ENCODE measurements at places on chromosomes 11 and 22.

DNA sequence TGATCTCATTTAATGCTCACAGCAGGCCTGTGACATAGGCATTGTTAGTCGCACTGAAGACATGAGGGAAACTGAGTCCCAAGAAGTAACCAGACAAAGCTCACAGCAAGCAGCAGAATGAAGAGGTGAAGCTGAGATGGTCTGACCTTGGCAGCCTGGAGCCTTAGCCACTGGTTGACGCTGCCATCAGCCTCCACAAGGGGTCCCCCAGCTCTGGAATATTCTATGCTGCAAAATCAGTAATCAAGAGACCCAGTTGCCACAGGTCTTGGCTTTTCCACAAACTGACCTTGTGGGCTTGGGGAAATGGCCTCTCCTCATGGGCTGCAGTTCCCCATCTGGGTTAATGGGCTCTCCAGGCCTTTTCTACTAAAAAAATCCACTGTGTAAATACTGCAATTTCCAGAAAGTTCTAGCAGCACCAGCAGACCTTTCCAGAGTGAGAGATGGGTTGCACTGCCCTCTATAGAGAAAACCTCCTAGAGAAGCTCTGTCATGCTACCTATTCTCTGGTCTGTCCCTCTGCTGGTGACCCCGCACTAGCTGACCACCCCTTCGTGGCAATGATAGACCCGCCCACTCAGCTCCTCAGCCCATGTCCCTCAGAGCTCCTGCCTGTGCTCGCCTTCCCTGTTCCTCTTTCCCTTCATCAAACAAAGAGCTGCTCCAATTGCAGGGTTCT is 22.6 kb upstream of the ISX start:
- no peak for DNase-seq

DNA sequence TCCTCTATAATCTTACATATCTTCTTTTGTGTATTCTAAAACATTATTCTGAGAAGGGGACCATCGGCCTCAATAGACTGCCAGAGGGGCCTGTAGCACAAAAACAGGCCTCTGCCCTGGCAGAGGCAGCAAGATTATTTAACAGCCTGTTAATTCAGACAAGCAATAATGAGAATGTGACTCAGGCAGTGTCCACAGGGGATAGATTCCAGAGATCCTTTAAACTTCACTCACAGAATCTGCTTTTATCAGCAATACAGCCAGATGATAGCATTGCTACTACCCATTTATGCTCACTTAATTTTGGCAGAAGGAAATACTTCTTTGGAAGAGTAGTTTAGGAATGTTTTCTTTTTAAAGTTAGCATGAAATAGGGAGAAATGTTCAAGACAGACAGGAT is 44.9 kb downstream of the AAMDC start:
- no peak for DNase-seq

- no peak for DNase-seq
These were observed 849.1 kb upstream of the API5 start for GRCh38 chr11:42462558-42463310.

DNA sequence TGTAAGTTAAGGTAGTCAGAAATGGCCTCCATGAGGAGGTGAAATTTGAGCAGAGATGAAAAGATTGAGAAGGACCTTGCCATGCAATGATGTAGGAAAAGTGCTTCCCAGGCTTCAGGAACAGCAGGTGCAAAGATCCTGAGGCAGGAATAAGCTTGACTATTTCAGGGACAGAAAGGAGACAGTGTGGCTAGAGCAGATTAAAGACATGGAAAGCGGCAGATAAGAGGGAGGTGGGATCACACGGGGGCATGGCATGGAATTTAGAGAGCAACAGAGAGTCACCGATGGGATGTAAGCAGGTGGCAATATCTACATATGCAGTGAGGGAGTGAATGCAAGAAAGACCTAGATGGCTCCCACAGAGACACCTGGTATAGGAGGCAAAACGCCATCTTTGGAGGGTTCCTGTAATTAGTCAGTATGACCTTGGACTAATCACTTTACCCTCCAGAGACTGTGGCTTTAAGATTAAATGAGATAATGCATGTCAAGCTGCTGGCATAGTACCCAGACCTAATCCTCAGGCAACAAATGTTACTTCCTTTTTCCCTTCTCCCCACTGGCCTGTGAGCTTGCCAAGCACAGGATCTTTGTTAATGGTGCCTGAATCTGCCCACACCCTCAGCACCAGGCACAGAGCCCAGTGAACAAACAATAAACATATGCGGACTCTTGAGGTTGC is 24.6 kb upstream of the ACER3 start:
- DNase-seq, result no peak

GRCh38 chr22:17192186-17192585 is 27.0 kb downstream of the ADA2 start:
- no peak for DNase-seq

- peak; percentile 57 for DNase-seq
These were observed 85.5 kb downstream of the ST3GAL4 start for GRCh38 chr11:126440792-126441514.

DNA sequence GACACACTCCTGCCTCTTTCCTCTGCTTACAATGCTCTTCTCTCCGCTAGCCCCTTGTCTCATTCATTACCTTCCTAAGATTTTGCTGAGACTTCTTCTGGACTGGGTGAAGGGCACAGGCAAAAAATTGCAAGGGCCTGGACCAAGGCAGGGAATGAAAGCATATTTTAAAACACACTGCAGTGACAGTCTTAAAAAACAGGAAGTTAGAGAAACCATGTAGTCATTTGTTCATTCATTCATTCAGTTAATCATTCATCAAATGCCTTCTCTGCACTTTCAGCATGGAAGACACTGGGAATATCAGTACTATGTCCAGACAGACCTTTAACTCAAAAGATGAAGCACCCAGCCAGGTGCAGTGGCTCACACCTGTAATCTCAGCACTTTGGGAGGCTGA is 44.9 kb upstream of the SWAP70 start:
- no peak for DNase-seq

DNA sequence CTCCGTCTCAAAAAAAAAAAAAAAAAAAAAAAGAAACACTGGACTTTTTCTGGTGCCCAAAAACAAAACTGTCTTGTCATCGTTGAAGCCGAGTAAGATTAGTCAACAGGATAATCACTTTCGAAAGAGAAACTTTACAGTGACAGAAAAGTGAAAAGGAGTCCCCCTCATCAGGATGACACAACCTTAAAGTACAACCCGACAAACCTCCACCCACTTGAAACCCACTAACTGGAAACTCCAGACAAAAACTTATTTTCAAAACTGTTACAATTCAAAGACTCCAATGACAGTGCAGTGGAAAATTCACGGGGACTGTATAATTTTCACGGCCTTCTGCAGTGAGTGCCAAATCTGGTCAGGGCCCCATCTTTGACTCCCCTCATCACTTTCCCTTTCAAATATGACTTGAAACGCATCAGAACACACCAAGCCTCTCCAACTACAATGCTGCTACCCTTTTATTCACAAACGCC is 1.3 kb downstream of the DENND5A start:
- no peak for DNase-seq

- DNase-seq, result no peak
These were observed 20.9 kb upstream of the PARVG start for GRCh38 chr22:44159811-44160210.

DNA sequence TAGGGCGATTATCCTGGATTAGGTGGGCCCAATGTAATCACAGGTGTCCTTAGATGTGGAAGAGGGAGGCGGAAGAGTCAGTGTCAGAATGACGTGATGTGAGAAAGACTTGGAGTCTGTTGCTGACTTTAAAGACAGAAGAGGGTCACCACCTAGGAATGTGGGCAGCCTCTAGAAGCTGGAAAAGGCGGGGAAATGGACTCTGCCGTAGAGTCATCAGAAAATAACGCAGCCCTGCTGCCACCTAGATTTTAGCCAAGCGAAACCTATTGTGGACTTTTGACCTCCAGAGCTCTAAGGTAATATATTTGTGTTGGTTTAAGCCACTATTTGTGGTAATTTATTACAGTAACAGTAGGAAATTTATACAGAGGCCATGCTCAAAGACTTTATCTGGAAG is 4.8 kb downstream of the DDX10 start:
- no peak for DNase-seq
